ENCODE measurements at places on chromosomes 11 and 22. TPM values are rescaled to one million over a fixed set of nuclear protein-coding genes. Genes with fewer than 3 reads are reported as not detected.

GRCh38 chr11:16880184-16880801 is 133.9 kb downstream of the PLEKHA7 start:
- DNase-seq: no peak

- DNase-seq: no peak
These were observed 133.7 kb downstream of the CTTN start for GRCh38 chr11:70532066-70532440.

GRCh38 chr11:28679795-28680468 is 571.7 kb downstream of the METTL15 start:
- no peak for DNase-seq

DNA sequence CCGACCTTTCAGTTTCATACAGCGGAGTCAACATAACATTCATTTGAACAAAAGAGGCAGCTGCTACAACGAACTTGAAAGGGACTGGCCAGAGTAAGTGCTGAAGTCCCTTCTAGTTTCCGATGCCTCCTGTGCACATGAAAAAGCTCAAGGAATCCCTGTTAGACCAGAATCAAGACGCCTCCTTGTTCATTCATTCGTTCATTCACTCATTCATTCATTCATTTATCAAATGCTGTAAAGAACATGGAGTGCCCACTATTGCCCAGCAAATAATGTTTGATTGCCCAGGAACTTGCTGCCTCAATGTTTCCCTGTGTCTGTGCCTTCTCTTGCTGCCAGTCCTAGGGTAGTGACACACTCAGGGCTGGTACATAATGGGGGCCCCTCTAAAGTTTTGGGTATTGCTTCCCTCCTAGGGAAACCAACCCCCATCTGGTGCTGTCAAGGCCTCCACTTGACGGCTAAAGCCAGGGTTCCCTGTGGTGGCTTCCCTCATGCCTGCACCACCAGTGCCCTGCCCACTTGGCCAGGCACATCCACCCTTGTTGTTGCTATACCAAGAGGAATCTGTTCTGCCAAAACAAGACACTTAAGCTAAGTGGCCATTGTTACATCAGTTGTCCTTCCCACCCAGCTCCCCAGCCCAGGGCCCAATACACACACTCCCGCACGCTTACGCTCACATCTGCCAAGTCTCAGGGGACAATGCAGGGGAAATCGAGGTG is 3.8 kb downstream of the TMPRSS13 start:
- no peak for DNase-seq

The RPS6KA4 gene
- 41.9 TPM for total RNA-seq

The GSTT2 gene
- total RNA-seq: not detected

The APOL3 gene
- 134 TPM for total RNA-seq
